K562 (cell line): ENCODE measurements at places on chromosomes 4 and X.

DNA sequence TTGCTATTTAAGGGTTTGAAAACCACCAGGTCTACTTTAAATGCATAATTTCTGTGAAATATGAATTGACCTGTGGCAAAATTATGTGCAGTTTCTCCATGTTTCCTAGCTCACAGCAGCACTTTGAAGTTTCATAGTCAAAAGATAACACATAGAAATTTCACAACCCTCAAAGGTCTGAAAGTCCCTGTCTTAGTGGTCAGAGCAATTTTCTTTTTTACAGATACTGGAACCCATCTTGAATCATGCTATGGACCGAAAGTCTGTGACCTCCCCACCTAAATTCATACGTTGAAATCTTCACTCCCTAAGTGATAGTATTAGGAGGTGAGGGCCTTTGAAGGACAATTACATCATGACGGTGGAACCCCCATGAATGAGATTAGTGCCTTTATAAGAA, 240.4 kb upstream of the BMP3 start:
- no peak for DNase-seq

- no peak for DNase-seq
Observed at GRCh38 chrX:48939524-48940228, 17.7 kb downstream of the OTUD5 start.

DNA sequence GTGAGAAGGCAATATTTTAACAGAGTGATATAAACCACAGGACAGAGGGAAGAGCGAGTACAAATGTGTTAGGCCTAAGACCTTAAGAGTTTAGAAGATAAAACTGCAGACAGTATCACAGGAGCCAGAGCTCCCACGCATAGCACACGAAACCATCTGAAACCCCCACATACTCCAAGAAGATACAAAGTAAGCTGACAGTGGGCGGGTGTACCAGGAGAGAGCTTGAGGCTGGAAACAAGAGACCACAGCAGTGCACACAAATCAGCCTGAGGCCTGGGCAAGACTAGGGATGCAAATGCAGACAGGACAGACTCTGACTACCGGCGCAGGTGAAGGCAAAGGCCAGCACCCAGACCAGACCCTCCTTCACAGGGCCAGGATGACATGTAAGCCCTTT, 54.1 kb upstream of the ARHGAP24 start:
- no peak for DNase-seq

- DNase-seq: no peak
Observed at GRCh38 chr4:118718511-118719170, 33.4 kb downstream of the METTL14 start.

DNA sequence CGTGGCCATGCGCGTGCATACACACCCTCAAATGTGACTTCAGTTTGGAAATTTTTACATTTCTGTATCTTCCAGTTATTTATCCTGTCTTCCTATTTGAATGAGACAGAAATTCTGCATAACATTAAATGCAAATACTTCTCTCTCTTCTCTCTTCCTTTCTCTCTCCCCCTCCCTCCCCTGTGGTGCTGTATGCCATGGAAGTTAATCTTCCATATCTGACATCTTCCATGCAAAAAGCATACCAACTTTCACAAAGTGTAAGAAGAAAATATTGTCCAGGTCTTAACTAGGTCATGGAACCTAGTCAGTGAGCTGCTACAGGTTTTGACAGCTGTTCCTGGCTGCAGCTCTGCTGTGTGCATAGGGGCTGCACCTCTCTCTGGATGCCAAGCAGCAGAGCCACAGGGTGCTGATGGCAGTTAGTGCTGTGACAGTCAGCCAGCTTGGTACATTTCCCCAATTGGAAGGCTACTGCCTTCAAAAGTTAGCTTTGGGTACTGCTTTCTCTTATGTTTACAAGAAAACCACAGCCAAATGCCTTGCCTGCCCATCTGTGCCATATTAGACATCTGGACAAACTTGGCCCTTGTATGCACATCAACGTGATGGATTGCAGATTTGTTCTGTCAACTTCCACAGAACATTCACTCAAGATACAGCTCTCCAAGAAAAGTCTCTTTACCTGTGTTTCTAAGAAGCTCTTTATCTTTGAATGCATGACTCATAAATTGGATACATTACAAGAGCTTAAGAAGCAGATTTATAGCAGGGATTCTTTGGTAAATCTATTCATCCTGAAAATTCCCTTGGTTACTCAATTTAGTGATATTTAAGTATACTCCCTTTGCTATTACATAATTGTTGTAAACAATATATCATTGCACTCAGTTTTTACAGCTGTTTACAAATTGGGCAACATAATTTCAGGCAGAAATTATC, 623.8 kb downstream of the EPHA5 start:
- DNase-seq: no peak

DNA sequence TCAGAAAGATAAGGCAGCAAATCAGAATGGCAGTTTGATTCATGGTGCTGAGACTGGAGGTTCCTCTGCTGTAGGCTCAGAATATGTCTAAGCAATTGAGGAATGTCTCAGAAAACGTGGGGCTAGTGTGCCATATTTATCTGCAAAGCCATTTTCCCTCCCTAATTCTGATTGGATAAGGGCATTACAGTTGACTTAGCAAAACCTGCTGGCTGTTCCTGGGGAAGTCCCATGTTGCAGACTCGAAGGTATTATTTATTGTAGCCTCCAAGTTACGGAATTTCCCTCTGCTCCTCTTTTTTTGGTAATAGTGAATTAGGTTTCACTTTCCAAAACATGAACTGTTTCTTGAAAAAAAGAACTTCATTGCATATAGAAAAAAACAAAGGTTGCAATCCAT, at the start of gene CXCL10:
TSS of gene CXCL10 (minus strand) at position 109 of the 400 bp plus-strand sequence. CDS start at position 43, 66 bp downstream.
- no peak for DNase-seq

DNA sequence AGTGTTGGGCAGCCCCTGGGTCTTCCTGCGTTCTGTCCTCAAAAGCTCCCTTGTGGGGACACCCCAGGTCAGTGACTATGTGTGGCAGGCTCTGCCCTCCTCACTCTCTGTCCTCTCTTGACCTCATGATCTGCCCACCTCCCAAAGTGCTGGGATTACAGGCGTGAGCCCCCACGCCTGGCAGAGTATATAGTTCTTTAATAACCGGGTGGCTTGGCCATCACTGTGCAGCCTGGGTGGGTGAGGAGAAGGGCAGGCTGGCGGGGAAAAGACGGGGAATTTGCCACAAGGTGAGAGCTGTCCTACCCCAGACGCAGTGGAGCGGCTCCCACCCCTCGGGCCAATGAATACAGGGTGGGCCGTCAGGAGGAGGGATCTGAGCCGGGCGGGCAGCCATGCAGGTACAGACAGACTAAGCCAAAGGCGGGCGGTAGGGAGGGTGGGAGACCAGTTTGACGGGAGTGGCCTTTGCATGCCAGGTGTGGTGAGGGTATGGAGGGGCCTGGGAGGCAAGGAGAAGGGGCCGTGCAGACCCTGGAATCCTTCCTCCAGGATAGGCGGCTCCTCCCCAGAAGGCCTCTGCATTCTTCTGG, 2.5 kb downstream of the SH3BP2 start:
- no peak for DNase-seq

GRCh38 chr4:104128850-104129213, 365.9 kb downstream of the CXXC4 start:
- DNase-seq: no peak

DNA sequence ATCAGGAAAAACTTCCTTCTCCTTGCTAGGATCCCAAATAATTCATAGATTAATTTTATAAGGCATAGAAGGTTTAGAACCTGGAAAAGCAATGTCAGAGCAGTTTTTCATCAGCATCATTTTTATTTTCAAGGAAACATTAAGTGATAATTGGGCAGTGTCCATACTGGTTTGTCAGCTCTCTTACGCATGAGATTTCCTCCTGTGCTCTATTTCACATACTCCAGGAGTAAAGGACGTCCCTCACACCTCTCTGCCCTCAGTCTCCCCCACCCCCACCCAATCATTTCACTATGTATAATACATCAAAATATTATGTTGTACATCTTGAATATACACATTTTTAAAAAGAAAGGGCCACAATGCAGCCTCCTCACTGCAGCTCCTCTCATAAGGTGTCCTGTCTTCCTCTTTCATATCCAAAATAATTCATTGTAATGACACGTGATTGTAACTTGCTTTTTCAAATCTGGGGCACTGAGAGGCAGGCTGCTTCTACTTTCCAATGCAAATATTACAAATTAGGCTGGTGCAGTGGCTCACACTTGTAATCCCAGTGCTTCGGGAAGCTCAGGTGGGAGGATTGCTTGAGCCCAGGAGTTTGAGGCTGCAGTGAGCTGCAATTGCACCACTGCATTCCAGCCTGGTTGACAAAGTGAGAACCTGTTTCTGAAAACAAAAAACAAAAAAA, 34.4 kb downstream of the ARHGEF38 start:
- no peak for DNase-seq

DNA sequence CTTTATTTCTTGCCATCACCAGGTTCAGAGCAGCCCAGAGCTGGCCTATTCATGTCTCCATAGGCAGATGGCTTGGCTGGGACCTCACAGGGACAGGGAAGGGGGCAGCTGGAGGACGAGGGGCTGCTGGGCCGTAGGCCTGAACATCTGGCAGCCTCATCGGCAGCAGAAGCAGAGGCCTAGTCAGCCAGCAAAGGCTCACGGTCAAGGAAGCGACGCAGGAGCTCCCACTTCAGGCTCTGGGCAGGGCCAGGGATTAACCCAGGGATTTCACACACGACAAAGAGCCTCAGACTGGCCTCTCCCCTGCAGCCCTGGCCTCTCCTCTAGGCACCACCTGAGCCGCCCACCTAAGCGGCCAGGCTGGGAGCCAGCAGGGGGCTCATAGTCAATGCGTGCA, 46.0 kb upstream of the MAN2B2 start:
- DNase-seq: no peak

DNA sequence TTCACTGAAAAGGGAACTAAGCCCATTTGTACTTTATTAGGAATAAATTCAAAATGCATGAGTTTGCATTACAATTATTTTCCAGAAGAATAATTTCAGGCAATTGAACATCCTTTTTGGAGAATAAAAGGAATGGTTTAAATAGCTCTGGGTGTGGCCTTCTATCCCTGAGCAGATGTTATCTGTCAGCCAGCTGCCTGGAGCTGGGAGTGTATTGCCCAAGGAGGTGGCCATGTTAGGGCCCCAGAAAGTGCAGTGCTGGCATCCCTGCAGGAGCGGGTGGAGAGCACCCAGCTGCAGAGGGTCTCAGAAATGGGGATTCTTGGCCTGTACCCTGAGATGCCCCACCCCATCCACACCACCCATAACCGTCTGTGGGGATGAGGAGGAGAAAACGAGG, 21.6 kb upstream of the VEGFD start:
- DNase-seq: no peak

- no peak for DNase-seq
Observed at GRCh38 chrX:39736216-39737211, 361.2 kb downstream of the BCOR start.

DNA sequence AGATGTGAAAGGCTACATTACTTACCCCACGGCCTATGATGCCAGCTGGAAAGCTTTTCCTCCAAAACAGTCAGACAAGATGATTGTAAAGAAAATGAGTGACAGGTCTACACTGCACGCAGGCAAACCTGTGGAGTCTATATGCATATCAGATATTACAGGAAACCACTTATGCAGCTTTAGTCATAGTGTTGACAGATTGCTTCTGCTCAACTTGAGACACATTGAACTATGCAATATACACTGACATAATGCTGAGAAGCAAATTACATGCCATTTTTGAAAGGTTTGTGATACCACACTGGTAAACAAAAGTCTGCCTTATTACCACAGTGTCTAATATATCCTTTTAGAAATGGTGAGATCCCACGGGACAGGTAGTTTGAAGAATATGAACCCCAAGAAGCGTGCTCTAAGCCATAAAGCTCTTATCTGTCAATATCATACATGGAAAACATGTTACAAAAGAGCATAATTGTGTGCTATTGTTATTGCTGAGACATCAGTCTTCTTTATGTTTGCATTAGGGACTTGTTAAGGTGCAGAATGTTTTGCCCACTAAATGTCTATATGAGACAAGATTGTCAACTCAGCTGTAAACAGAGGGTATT, 1835.8 kb upstream of the TENM3 start:
- no peak for DNase-seq

DNA sequence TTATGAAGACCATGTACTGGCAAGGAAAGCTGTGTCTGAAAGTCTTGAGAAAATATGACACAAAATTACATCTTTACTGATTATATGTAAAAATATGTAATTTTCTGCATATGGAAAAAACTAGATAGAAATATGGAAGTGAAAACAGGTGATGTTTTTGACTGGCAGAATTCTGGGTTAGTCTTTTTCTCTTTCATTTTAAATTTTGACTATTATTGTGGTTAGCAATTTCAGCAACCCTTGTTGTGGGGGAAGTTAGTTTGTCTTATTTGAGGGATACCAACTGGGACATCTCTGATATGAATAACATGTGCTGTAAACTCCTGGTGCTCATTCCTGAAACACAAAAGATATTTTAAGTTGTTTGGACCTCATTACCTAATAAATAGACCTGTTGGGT, 49.9 kb upstream of the CPEB2 start:
- no peak for DNase-seq

- DNase-seq: no peak
Observed at GRCh38 chrX:51955200-51955599, 61.8 kb downstream of the MAGED1 start.

DNA sequence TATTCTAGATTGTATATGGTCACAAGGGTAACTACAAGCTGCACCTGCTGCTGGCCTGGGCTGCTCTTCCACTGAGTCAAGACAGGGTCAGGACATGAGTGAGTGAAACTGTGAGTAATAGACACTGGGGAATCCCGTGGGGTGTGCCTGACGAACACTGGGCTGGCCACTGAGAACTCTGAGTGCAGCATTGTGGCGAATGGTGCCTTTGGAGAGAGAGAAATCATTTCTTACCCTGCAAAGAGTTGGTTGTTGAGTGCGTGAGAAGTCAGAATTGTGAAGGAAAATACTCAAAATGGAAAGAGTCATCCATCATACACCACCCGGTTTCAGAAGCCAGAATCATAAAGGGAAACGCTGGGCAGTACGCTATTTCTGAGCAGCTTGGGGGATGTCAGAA, 43.1 kb upstream of the LSM6 start:
- no peak for DNase-seq

DNA sequence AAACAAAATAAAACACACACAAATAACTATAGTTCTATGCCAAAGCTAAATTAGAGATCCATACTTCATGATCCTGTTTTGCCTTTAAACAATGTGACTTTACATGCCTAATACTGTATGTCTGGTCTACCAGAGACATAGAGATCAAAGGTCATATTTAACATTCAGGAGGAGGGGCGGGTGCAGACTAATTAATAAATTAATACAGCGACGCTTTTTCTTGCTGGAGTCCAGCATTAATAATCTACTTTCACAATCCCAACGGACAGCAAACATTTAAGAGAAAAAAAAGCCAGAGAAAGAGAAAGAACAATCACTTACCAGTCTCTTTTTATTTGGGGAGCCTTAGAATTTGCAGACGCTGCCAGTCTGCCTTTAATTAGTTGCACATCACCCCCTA, 509 bp downstream of the CXXC4 start:
- DNase-seq: no peak

DNA sequence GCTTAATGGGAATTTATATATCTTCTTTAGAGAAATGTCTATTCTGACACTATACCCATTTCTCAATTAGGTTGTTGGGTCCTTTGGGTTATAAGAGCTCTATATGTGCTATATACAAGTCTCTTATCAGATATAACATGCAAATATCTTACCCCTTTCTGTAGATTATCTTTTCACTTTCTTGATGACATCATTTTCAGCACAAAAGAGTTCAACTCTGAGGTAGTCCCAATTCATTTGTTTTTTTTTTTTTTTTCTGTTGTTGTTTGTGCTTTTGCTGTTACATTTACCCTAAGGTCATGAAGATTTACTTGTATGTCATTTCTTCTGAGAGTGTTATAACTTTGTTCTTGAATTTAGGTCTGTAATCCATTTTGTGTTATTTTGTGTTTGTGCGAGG, 326.4 kb downstream of the CENPC start:
- no peak for DNase-seq

GRCh38 chr4:138696771-138697170, 318.8 kb upstream of the NOCT start:
- DNase-seq: no peak
